Activated T-cell treated with anti-CD3 and anti-CD28 coated beads, Interleukin-2, amount 50 U/mL, for 48 hours (primary cell): ENCODE measurements at places on chromosomes 6 and 20.
A peak's percentile ranks its signal among the peaks of the same experiment; 100 is the strongest.

DNA sequence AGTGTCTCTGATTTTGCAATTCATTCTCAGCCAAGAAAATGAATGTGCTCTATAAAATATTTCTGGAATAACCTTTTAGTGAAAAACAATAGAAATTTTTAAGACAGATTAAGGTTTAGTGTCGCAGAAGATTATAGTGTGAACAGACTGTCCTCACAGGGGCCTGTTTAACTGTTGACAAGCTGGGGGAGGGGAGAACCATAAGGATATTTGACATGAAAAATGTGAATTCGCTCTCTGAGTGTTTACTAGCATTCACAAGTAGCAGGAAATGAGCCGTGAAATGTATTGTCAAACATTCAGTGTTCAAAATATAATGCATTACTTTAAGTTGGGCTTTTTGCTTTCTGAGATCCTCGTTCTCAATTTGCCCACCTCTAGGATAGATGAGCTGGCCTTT, 134.8 kb upstream of the TSHZ2 start:
- DNase-seq: no peak

- DNase-seq: no peak
Measured at GRCh38 chr20:49589747-49590146, 21.8 kb upstream of the PTGIS start.

- no peak for DNase-seq
Measured at GRCh38 chr6:154445417-154445816, 65.1 kb downstream of the CNKSR3 start.

- peak; percentile 50 for DNase-seq
Measured at GRCh38 chr6:42177514-42178364, 4.6 kb downstream of the GUCA1A start.
